ENCODE measurements at places on chromosomes 16 and 17. TPM values are rescaled to one million over a fixed set of nuclear protein-coding genes. Genes with fewer than 3 reads are reported as not detected.

PERCC1 gene
- total RNA-seq = not detected

PDE6G gene
- total RNA-seq = not detected

BRCA1 gene
- total RNA-seq = 8.1 TPM

DNA sequence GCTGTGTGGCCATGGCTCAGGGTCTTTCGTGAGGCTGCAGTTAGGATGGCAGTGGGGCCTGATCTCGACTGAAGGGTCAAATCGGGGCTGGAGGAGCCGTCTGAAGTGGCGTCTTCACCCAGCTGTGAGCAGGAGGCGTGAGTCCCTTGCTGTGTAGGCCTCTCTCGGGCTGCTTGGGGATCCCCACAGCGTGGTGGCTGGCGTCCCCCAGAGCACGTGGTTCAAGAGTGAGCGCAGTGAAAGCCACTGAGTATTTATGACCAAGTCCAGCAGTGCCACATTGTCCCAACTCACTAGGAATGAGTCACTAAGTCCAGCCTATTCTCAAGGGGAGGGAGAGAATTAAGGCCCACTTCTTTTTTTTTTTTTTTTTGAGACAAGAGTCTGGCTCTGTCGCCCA lies 11.7 kb upstream of the TCF25 start:
- DNase-seq = peak; percentile 30

- peak; percentile 70 for DNase-seq
Measured at GRCh38 chr17:57109393-57110151, 24.5 kb downstream of the AKAP1 start.

GRCh38 chr16:12480286-12480685 lies 323.4 kb downstream of the CPPED1 start:
- no peak for DNase-seq

DNA sequence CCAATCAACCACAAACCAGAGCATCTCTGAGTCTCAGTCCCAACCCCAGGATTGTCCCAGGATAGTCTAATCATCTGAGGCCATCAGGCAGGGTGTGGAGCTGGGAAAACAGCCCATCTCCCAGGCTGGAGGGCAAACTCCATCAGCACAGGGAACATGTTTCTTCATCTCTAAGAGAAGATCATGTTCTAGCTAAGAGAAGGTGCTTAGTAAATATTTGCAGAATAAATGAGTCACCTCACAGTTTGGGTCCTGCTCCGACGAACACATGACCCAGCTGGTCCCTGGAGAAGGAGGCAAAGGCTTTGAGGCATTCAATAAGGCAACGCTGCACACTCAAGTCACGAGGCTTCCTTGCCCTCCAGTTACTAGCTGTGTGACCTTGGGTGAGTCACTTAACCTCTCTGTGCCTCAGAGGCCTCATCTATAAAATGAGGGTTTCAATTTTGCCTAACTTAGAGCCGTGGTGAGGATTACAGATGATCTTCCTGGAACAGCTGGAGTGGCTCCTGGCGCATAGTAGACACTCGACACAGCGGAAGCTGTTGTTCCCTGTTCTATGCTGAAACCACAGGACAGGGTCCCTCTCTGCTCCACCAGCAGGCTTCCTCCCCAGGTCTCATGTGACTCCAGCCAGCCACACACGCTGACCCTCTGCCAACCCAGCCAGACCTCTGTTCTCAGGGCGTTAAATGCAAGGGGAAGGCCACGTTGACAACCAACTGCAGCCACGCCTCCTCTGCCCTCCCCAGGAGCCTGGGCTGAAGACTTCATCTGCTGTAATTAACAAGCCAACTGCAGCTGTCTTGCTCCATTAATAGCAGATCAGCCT lies 10.3 kb upstream of the RPL38 start:
- peak; percentile 74 for DNase-seq

DNA sequence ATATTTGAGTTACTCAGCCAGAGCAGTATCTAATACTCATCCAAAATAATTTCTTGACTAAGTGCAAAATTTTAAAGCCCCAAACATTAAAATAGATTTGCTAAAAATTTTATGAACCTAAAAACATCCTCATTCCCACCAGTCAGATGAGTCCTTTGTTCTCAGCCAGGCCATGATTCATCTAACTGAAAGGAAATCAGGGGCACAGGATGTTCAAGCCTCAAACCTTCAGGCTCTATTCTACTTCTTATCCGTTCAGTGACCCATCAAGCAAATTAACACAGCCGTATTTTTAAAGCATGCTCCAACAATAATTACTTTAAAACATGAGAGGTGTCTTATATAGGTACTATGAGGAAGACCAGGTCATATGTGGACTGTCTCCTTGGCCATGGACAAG lies 176.5 kb upstream of the MON1B start:
- no peak for DNase-seq

- DNase-seq = peak; percentile 77
Measured at GRCh38 chr16:66924527-66925321, 611 bp downstream of the RRAD start.

GRCh38 chr17:10624969-10625368 lies 32.1 kb downstream of the MYH3 start:
- no peak for DNase-seq

All from right cardiac atrium (tissue), 5 donors.